ENCODE measurements at places on chromosomes 2 and 18.

DNA sequence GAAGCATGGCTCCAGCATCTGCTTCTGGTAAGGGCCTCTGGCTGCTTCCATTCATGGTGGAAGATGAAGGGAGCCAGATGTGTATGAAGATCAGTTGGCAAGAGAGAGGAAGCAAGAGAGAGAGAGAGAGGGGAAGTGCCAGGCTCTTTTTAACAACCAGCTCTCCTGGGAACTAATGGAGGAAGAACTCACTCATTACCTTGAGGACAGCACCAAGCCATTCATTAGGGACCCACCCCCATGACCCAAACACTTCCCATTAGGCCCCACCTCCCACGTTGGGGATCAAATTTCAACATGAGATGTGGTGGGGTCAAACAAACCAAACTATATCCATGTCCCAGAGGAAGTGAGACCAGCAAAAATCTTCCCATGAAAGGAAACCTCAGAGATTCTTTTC lies 124.8 kb upstream of the SIX2 start:
- DNase-seq: no peak

DNA sequence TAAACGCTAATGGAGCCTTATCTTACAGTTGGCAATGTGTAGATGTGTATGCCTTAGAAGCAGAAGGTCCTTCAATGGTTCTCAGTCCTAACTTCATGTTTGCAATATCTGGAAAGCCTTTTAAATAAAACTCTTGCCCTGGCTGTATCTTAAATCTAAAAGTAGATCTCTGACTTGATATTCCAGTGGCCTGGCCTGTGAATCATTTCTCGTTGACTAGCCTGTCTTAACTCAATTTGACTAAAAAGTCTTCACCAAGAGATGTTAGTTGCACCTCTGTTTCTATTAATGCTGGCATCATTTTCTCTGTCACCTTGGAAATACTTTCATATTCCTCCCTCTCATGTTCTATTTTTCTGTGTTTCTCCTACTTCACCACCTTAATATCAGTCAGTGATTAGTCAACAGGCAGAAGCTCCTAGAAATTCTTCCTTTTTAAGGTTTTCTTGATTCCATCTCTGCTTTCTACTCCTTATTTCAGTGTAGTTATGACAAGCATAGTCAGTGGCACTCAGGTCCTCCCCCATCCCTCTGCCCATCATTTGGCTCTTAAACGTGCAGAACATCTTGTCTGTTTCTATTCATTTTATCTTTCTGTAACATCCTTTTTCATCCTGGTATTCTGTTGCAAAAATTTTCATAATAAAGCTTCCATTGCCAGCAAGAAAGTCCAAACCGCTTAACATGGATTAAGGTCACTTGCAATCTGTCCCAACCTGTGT lies 4.3 kb downstream of the ITGAV start:
- DNase-seq: no peak

DNA sequence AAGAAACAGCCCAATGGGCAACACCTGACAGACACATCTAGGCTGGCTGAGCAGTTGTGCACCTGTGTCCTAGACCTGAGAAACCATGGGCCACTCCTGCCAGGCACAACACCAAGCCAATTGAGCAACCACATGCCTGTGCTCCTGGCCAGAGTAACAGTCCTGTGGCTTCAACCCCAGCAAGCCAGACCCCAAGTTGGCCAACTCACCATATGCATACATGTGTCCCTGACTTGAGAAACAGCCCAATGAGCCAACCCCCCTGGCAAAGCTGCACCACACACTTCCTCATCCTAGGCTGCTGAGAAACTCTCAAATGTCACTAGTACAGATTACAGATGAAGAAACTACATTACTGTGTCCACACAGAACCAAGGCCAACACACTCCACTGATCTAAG lies 36.6 kb downstream of the USP34 start:
- DNase-seq: no peak

DNA sequence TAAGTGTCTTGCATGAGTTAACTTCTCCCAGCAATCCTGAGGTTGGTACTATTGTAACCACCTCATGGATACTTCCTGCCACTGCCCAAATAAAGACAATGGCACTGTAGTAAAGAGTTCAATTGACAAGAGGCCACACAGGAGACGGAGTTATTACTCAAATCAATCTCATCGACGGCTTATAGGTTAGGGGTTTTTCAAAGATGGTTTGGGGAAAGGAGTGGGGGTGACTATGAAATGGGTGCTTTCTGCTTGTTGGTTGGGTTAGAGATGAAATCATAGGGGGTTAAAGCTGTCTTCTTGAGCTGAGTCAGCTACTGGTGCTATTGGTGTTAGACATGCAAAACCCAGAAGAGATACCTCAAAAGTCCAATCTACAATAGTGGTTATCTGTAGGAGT lies 1258.0 kb upstream of the ZEB2 start:
- DNase-seq: no peak

- DNase-seq: no peak
Measured at GRCh38 chr2:98343285-98343684, 3.0 kb upstream of the CNGA3 start.

DNA sequence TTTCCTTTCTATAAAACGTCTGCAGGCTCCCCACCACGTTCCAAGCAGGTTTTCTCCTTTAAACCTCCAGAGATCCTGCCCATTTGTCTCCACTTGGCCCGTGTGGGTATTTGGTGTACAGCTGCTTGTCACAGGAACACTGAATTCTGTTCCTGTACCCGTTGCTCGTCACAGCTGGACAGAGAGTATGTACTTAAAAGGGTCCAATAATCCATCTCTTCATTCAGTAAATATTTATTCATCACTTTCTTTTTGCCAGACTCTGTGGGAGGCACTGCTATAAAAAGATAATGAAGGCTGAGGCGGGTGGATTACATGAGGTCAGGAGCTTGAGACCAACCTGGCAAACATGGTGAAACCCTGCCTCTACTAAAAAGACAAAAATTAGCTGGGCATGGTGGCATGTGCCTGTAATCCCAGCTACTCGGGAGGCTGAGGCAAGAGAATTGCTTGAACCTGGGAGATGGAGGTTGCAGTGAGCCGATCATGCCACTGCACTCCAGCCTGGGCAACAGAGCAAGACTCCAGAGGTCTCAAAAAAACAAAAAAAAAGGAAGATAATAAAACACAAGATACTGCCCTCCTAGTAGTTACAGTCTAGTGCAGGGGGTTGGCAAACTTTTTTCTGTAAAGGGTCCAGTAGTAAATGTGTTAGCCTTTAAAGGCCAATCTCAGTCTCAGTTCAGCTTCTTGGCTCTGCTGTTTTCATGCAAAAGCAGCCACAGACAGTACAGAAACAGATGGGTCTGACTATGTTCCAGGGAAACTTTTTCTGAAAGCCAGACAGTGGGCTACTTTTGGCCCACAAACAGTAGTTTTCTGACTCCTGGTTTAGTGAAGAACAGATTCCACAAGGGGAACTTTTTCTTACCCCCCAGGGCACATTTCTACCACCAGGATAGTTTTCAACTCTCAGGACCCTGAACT lies 309.9 kb upstream of the RAB12 start:
- no peak for DNase-seq

DNA sequence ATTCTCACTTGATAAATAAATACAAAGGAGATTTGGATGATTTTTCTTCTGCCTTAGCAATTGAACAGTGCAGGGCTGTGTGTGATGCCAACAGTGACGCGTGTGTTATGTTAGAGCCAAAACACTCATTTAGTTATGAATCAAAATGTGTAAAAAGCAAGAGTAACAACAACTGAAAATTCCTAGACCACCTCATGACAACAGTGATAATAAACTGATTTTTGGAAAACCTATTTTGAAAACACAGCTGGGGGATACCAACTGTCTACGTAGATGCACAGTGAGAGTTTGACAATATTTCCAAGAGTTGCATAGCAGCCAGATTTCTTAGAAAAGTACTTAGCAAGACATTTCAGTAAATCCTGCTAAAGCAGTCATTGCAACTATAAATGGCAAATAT lies 323.9 kb downstream of the GALR1 start:
- no peak for DNase-seq

GRCh38 chr2:186380805-186381204 lies 105.3 kb upstream of the ZC3H15 start:
- no peak for DNase-seq

DNA sequence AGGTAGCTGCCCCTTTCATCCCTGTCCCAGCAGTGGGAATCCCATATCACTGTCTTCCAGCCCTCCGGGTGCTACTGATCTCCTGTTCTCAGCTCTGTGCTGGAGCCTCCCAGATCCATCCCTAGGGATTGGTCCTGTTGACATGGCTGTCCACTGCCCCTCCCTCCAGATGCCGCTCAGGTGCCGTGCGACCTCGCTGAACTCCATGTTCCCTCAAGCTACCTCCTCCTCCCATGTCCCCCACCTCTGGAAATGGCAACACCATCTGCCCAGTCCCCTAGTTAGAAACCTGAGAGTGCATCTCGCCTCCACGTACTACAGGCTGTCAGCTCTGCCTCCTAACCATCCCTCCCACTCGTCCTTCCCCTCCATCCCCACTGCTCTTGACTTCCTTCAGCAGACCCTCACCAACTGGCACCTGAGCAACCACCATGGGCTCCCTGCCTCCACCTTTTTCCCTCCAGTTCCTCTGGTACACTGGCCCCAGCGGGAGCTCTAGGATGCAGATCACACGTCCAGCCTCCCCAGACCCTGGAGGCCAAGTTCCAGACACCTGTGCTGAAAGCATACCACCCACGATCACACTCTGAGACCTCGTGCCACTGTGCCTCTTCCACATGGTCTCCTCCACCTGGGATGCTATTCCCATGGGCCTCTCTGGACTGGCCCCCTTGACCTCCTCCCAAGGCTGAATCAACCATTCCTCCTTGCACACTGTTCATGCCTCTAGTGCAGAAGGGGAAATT lies 106.8 kb downstream of the KLHL29 start:
- no peak for DNase-seq

- DNase-seq: no peak
Measured at GRCh38 chr18:67281746-67282145, 234.8 kb downstream of the DSEL start.

DNA sequence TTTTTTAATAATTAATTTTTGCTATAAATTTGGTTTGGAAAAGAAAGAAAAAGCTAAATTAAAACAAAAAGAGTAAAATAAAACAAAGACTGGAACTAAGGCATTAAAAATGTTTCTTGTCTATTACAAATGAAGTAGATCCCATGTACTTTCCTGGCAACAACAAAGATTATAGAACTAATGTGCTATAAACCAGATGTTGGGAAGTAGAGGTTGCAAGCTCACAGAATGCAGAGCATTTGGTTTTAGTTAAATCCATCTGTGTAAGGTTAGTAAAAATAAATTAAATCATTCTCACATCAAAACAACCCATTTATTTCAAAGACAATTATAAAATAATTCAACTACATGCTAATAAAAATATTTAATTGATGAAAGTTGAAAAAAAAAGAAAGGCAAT lies 157.2 kb upstream of the ZC3H15 start:
- DNase-seq: no peak

- DNase-seq: no peak
Measured at GRCh38 chr2:19073522-19073921, 284.9 kb downstream of the OSR1 start.
